ENCODE measurements at places on chromosomes 6 and 20.
A peak's percentile ranks its signal among the peaks of the same experiment; 100 is the strongest.

DNA sequence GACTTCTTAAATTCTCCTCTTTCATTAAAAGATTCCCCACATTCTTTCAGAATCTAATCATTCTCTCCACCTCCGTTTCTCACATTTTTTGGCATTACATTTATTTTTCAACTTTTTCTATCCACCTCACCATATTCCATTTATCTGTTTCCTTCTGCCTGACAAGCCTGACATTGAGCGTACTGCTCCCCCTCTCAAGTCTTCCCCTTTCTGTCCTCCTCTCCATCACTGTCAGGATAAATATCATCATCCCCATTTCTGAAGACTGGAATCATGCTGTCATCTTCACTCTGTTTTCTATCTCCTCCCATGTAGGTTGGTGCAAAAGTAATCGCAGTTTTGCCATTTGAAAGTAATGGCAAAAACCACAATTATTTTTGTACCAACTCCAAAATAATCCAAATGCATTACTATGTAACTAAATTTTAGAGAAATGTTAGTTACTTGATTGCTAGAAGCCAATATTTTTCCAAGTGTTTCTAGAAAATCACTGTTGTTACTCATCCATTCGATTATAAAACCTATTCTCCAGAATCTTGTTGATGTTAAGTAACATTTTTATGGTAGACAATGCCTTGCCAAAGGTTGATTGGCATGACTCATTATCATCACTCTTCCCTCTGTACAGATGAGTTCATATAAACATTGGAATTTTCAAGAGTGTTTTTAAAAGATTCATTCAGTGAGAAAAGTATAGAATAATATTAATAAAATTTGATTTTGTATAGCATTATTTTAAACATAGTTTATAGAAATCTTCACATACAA is 292.3 kb upstream of the RNF217 start:
- no peak for ATAC-seq

GRCh38 chr6:84643778-84644177 is 120.6 kb downstream of the TBX18 start:
- no peak for ATAC-seq

GRCh38 chr6:113127786-113128419 is 729.2 kb upstream of the MARCKS start:
- no peak for ATAC-seq

- ATAC-seq = peak; percentile 66
Measured at GRCh38 chr6:24520929-24521546, 26.3 kb downstream of the ALDH5A1 start.

- no peak for ATAC-seq
Measured at GRCh38 chr20:63534427-63534830, 2.7 kb downstream of the PTK6 start.

Measured in stimulated activated memory B cell treated with anti-CD40 and anti-IgM and Interleukin-4, amounts not matched to agents 10 μg/mL and 1 μg/mL and 100 μg/mL, for 72 hours (primary cell).